Progenitor cell of endocrine pancreas (in vitro differentiated cells): ENCODE measurements at places on chromosomes 5 and 9.

DNA sequence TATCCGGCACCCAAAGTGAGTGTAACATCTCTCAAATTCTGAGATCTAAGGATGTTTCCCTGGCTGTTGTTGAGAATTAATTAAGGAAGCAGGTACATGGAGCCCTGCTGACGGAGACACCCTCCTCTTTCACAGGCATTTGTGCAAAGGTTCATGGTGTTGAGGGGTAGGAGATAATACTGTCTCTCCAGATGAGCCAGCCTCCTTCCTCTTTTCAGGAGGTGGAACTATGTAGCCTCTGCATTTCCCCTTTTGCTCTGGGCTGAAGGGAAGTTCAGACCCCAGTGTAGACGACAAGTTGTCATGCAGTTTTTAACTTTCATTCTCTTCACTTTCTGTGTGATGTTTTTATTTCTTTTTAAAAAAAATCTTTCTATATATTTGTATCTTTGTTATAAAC, 107.5 kb downstream of the GALNT10 start:
- DNase-seq, result no peak
- H3K36me3 ChIP-seq, result peaks cover 4% of the 10 kb centered on the region
- H3K4me1 ChIP-seq, result peaks cover 35% of the 10 kb centered on the region
- no peak overlapping the region for H3K4me3 ChIP-seq
- H3K27me3 ChIP-seq, result no peaks in the 10 kb centered on the region

- no peak overlapping the region for H3K4me3 ChIP-seq
- peaks cover 12% of the 10 kb centered on the region for H3K4me1 ChIP-seq
- no peaks in the 10 kb centered on the region for H3K36me3 ChIP-seq
- H3K27ac ChIP-seq, result peak overlapping the region; percentile 38
Measured at GRCh38 chr5:142287096-142287972, 37.5 kb downstream of the SPRY4 start.

DNA sequence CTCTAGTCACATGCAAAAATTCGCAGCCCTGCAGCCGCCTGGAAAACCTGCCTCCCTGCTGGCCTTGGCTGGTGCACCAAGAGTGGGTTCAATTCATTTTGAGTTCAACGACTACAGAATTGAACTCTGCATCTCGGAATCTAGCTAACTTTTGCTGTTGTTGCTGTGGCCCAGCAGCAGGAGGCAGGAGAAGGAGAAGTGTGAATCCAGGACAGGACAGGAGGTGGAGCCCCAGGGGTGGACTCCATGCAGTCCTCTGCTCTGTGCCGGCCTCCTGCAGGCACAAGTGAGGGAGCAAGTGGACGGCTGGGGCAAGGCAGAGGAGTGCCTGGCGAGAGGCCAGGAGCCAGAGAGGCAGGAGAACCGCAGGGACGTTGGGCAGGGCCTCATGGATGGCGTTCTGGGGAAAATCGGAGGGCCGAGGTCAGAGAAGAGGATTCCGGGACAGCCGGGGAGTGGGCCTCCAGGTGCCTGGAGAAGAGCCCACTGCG, 214.2 kb downstream of the FANCC start:
- no peaks in the 10 kb centered on the region for H3K27me3 ChIP-seq
- peaks cover 1% of the 10 kb centered on the region for H3K4me1 ChIP-seq
- DNase-seq, result no peak
- H3K36me3 ChIP-seq, result peaks cover 13% of the 10 kb centered on the region
- no peak overlapping the region for H3K4me3 ChIP-seq

DNA sequence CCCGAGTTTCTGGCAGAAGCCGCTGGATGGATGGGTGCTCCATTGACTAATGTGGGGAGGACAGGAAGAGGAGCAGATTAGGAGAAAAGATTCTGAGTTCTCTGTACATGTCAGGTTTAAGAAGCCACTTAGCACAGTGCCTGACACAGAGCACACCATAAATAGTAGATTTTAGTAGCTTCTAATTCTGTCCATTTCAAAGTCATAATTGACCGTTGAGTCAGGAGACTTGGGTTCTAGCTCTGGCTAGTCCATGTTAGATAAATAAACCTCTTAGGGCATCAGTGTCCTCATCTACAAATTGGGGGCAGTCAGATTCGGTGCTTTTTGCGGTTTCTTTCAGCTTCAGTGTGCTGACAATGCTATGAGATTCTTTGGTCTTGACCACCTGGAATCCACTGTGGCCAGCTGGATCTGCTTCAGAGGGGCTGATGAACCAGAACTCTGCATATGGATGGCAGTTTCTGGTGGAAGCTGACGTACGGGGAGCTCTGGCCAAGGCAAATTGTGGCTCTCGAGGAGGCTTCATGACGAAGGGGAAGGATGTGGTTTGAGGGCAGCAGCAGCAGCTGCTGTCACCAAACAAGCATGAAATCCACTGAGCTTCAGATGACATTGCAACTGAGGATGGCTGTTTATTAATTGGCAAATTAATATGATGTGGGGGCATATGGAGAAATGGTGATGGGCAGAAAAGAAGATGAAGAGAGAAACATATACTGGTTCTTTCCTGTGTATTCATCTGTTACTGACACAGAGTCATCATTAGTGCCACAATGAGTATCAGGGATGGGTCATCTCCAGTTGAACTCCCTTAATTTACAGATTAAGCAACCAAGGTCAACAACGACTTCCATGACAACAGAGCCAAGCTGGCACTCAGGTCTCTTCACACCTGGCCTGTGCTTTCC, 134.4 kb downstream of the AOPEP start:
- H3K27ac ChIP-seq, result peak overlapping the region; percentile 71
- H3K36me3 ChIP-seq, result peaks cover 10% of the 10 kb centered on the region
- H3K27me3 ChIP-seq, result no peaks in the 10 kb centered on the region
- H3K4me1 ChIP-seq, result peaks cover 19% of the 10 kb centered on the region

DNA sequence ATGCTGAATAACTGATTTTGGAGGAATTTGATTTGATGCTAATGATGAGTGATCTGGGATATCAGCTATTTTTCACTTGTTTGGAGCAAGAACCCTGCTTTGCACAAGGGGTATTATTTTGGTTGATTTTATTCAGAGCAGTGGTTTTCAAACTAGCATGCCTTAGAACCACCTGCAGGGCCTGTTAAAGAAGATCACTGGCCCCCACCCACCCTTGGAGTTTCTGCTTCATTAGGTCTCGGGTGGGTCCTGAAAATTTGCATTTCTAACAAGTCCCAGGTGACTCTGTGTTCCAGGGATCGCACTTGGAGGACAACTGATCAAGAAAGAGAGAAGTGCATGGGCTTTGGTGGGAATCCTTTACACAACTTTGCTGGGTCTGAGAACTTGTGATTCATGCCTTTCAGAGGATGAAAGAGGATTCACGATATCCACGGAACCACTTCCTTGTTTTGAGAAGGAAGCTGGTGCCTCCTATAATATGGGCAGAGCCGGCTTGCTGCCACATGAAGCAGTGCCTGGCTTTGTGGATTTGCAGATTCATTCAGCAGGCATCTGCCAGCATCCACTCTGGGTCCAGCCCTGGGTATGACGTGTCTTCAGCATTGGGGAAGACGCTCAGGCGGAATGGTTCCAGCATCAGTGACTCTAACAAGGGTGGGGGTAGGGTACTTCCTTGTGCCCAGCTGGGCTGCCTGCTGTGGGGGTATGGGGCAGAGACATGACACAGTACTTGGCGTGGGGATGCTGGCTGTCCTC, 106.6 kb upstream of the PITX1 start:
- H3K4me3 ChIP-seq, result no peak overlapping the region
- no peaks in the 10 kb centered on the region for H3K36me3 ChIP-seq
- no peak overlapping the region for H3K27ac ChIP-seq
- no peak for DNase-seq
- peaks cover 5% of the 10 kb centered on the region for H3K4me1 ChIP-seq

GRCh38 chr5:73716284-73716808, 90.3 kb downstream of the ARHGEF28 start:
- H3K27ac ChIP-seq, result no peak overlapping the region
- H3K4me1 ChIP-seq, result no peaks in the 10 kb centered on the region
- H3K4me3 ChIP-seq, result no peak overlapping the region
- peaks cover 5% of the 10 kb centered on the region for H3K27me3 ChIP-seq

DNA sequence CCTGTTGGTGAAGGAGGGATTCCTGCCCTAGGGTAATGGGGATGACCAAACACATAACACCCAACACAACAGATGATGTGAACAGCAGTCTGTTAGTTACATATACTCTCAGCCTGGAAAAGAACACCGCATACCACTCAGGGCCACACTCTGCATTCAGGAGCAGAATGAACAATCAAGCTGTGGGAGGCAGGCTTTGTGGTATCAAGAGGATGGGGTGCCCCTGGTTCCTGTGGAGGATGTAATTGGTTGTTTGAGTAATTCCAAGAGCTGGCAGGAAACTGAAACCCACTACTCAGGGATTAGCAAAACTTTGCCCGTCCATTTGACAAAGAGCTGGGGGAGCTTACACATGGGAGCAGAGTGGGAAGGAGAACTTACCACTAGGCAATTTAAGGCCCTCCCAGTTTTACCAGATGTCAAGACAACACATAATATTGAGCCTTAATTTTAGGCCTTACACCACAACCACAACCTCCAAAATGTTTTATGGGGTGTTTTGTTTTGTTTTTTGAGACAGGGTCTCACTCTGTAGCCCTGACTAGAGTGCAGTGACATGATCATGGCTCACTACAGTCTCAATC, 15.6 kb upstream of the PRKAA1 start:
- no peak overlapping the region for H3K4me3 ChIP-seq
- DNase-seq, result no peak
- no peaks in the 10 kb centered on the region for H3K27me3 ChIP-seq

DNA sequence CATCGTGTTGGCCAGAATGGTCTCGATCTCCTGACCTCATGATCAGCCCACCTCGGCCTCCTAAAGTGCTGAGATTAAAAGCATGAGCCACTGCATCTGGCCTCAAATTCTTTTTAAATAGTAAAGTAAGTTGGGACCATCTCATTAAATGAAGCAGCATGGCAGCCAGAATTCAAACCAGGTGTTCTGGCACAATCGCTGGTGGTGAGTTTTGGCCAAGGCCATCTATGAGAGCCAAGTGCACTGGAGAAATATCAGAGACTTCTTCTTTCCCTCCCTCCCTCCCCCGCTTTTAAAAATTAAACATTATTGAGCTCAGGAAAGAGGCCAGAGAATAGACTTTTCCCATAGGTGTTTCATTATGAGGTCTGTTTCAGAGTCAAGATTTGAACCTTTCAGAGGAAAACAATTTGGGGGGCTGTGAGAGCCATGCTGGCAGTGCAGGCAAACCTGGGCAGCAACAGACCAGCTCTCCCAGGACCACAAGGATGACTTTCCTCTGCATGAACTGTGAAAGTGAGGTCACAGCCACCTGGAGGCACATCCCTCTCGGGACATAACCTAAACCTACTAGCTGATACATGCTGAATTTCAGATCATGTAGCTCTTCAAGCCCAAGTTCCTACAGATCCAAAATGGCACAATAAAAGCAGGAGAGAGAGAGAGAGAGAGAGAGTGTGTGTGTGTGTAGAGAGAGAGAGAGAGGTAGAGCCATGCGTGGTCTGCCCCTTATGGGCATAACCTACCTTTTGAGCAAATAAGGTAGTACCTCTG, 94.6 kb upstream of the DMRT1 start:
- H3K36me3 ChIP-seq, result peaks cover 30% of the 10 kb centered on the region
- no peak overlapping the region for H3K27ac ChIP-seq
- no peaks in the 10 kb centered on the region for H3K27me3 ChIP-seq
- DNase-seq, result no peak
- H3K4me3 ChIP-seq, result no peak overlapping the region

DNA sequence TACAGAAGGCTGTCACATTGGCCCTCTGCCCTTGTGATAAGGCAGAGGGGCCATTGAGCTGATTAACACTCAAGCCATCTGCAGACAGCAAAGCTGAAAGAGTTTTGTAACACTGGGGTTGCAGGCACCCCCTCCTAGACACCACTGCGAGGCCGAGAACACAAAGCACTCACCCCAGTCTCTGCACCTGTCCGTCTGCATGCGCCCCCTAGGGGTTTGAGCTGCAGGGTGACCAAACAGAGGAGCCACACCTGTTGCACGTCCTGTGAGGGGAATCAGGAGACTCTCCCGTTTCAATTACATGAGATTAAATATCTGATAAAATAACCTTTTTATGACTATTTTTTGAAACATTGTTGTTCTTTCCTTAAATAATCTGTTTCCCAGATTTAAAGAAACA, 1180.4 kb downstream of the CDH9 start:
- no peak overlapping the region for H3K4me3 ChIP-seq
- no peak overlapping the region for H3K27ac ChIP-seq
- no peaks in the 10 kb centered on the region for H3K4me1 ChIP-seq
- no peaks in the 10 kb centered on the region for H3K36me3 ChIP-seq

GRCh38 chr9:125361837-125362531, 100.4 kb downstream of the GAPVD1 start:
- peaks cover 7% of the 10 kb centered on the region for H3K36me3 ChIP-seq
- peak overlapping the region; percentile 17 for H3K27ac ChIP-seq
- H3K4me3 ChIP-seq, result no peak overlapping the region
- no peaks in the 10 kb centered on the region for H3K4me1 ChIP-seq
- no peaks in the 10 kb centered on the region for H3K27me3 ChIP-seq

DNA sequence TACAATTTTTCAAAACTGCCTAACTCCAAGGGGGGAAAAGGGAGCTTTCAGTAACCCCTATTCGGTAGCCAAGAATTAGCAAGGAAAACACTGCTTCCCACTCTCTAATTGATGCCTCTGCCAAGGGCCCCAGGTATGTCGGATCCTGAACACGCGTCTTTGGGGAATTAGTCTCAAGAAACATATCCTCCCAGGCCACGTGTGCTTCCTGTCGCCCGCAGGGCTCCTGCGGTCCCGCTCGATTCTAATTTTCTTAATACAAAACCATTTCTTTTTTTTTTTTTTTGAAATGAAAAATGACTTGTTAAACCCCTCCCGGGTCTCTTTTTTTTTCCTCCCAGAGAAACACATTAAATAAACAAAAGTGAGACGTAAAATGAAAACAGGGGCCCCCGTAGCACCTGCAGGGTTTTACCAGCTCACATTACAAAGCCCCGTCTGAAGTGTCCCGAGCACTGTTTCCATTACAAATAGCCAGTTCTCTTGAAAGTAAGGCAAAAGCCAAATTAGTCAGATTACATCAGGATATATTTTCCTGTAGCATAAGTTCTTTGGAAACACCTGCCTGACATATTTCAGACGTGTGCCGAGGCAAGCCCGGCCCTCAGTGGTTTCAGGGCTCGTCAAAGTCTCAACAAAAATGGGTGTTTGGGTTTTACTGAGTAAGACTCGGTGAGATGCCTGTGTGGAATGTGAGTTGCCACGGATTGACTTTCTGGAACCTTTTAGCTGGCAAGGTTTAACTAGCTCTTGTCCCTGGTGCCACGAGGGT, 21.5 kb downstream of the SMIM23 start:
- no peaks in the 10 kb centered on the region for H3K36me3 ChIP-seq
- H3K4me3 ChIP-seq, result no peak overlapping the region
- DNase-seq, result no peak
- peaks cover 12% of the 10 kb centered on the region for H3K4me1 ChIP-seq

GRCh38 chr9:81776390-81776789, 87.0 kb upstream of the TLE1 start:
- no peak overlapping the region for H3K27ac ChIP-seq
- peaks cover 21% of the 10 kb centered on the region for H3K27me3 ChIP-seq

DNA sequence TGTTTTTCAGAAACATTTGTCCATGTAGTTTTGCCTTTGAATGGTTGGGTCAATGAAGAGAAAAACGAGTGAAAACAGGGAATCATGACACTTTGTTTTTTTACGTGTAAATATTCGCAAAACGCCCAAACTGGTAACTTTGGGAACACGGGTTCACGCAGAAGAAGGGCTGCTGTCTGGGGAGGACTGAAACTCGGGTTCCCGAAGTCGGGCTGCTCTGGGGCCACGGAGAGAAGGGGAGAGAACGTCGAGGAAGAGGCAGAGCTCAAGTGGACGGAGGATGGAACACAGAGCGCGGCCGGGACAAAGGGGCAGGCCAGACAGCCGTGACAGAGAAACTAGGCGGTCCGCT, 478 bp upstream of the SETD9 start:
- H3K27ac ChIP-seq, result peak overlapping the region; percentile 99
- peaks cover 4% of the 10 kb centered on the region for H3K36me3 ChIP-seq
- no peaks in the 10 kb centered on the region for H3K27me3 ChIP-seq
- H3K4me3 ChIP-seq, result peak overlapping the region; percentile 82
